ENCODE measurements at places on chromosomes 1 and 21.
A peak's percentile ranks its signal among the peaks of the same experiment; 100 is the strongest.

DNA sequence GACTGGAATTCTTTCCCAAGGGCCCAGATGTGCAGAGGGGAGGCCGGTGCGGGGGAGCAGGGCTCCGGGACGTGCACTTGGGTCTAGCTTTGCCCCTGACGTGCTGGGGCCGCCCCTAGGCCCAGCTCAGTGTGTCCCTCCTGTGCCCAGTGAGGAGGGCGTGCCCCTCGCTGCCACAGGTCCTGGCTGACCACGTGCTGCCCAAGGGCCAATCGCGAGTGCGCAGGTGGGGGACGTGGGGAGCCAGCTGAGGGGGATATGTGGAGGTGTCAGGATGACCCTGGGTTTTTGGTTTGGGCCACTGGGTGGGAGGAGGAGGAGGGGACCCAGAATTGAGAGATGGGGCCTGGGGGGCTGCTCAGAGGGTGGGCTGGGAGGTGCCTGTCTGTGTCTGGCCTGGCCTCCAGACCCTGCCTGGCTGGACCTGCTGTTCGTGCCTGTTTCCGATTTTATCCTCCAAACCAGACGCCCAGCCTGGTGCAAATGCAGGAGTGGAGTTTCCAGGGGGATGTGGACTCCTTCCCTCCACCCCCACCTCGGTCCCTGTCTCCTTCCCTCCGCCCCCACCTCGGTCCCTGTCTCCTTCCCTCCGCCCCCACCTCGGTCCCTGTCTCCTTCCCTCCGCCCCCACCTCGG lies 6.1 kb upstream of the RNF223 start:
- DNase-seq = peak; percentile 80

- DNase-seq = no peak
Measured at GRCh38 chr1:202831906-202832305, 21.2 kb downstream of the PCAT6 start.

DNA sequence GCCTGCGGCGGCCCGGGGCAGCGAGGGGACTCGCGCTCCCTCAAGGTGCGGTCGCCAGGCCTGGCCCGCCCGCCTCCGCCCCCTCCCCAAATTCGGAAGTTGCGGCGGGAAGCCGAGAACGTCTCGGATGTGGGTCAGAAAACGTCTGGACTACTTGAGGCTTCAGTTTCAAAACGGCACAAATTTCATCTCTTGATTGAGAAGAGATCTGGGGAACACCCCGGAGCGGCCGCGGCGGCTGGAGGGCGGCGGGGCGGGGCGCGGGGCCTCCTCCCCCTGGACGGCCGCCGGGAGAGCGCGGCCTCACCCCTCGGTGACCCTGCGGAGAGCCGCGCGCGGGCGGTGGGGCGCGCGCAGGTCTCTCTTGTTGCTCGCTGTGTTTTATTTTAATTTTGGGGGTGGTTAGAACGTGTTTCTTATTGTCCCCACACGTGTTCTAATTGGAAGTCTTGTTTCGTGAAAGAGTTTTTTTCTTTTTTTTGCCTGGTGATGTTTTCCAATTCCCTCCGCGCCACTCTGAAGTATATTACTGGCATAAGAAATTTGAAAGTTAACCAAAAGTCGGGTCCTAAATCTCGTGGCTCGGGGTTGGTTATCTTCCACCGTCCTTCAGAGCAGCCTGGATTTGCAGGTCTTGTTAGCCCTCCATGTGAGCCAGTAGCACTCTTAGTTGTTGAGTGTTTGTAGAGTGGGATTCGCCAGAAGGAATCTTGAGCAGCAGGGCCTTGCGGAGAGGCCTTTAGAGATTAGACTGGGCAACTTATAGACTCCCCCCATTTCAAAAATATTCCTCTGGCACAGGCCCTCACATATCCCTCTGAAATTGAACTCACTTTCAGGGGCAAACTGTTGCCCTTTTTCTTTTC lies 749 bp downstream of the PCBP3 start:
- no peak for DNase-seq

DNA sequence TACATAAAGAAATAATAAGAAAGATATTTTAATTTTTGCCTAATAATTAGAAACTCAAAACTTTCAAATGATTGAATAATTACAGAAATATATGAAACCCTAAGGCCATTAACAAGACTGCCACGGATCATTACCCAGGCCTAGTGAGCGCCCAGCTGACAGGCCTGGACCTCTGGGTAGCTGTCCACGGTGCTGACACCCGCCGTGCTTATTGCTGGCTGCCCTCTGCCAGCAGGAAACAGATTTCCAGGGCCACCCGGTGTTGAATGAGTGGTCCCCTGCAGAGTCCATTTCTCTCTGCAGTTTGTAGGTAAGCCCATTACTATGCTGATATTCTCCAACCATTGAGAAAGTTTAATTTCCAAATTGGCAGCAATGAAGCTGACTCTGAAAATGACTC lies 254.4 kb upstream of the GJB5 start:
- no peak for DNase-seq

DNA sequence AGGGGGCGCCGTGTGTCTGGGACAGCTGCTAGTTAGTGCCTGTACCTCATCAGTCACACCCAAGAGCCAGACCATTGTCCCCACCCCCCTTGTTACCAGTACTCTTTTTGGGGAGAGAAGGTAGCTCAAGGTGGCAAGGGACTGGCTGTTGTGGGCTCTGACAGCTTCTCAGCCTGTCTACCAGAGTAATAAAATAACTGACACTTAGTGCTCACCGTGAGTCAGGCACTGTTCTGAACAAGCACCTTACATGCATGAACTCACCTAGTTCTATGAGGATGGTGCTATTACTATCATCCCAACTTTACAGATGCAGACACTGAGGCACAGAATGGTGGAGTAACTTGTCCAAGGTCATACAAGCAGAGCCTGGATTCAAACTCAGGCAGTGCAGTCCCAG lies 34.7 kb downstream of the IER5 start:
- no peak for DNase-seq

- no peak for DNase-seq
Measured at GRCh38 chr1:179761296-179761695, 18.2 kb downstream of the FAM163A start.
